ENCODE measurements at places on chromosomes 11 and 22.

DNA sequence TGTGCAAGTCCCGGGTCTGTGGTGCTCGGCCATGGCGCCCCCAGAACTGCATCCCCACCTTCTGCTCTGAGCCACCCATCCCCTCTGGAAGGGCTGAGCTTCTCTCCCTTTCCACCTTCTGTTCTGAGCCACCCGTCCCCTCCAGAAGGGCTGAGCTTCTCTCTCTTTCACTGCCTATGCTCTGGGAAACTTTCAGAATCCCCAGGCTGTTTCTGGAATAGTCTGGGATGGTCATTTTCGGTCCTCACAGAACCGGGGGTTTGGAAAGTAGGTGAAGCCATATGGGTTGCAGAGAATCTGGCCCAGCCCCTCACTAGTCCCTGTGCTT, 3.4 kb upstream of the BID start:
- DNase-seq = no peak

- DNase-seq = no peak
Observed at GRCh38 chr11:59548309-59548656, 36.9 kb downstream of the OR4D9 start.

DNA sequence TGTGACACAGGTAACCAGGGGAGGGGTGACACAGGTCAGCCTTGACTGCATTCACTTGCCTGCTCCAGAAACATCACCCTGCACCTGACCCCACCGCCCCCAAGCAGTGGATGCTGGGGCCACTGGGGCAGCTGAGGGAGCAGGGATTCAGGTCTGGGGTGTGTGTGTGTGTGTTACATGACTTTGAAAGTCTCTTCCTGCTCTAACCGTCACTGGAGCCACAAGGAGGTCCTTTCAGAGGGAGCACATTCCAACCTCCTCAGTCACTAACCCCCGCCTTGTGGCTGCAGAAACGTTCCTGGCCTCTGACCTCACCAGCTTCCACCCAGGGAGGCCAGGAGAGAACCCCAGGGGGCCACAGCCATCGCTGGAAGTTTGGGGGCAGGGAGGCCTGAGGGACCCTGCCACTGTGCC, 2.9 kb upstream of the FOSL1 start:
- DNase-seq = peak; percentile 64

DNA sequence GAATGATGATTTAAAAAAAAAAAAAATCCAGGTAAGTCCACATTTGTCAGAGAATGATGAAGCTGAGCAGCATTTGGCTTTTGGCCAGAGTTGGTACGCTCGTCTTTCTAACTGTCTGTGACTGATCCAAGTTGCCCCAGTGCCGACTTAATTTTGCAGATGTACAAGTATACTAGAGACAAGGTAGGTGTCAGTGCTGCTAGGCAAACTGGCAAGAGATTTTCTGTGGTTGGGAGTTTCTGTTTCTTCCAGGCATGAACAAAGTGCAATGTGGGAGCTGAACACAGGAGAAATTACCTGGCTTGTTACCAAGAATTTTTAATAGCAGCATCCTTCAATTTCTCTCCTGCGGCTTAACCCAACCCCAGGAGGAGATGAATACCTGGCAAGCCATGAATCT, 307.7 kb downstream of the BUD13 start:
- DNase-seq = no peak

DNA sequence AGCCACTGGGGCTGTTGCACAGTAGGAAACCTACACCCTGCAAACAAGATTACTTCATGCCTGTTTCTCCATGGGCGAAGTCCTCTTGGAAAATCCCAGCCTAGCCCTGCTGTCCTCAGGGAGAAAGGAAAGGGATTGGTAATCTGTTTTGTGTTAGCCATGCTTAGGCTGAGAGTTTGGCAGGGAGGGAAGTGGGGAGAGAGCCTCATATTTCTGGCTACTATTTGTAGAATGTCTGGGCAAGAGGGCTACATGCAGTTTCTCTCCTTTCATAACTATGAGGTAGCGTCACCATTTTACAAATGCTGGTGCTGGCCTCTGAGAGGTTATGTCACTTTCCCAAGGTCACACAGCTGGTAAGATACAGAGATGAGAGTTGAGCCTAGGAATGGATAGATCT, 737 bp upstream of the MFRP start:
- DNase-seq = no peak

GRCh38 chr11:133810766-133811165, 34.5 kb downstream of the SPATA19 start:
- no peak for DNase-seq
